Effector memory CD4-positive, alpha-beta T cell (primary cell): ENCODE measurements at places on chromosomes 12 and 14.

GRCh38 chr12:7642876-7643309 is 22.8 kb downstream of the APOBEC1 start:
- DNase-seq: no peak

- DNase-seq: no peak
Measured at GRCh38 chr12:18595412-18595811, 142.4 kb downstream of the PLCZ1 start.

- DNase-seq: no peak
Measured at GRCh38 chr12:94829552-94829951, 173.9 kb downstream of the NDUFA12 start.

DNA sequence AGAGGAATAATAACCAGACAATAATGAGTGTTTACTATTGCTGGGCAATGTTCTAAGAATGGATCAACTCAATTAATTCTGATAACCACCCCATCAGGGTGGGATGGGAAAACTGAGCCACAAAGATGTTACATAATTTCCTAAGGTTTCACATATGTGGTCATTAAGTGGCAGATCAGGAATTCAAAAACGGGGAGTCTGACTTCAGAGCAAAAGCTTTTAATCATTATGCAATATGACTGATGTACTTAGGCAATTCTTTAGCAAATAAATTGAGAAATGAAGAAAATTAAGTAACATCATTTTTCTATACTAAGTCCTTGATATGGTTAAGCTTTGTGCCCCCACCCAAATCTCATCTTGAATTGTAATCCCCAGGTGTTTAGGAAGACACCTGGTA is 53.4 kb downstream of the PLCZ1 start:
- DNase-seq: no peak

GRCh38 chr14:36856095-36856878 is 194.6 kb downstream of the PAX9 start:
- DNase-seq: no peak

DNA sequence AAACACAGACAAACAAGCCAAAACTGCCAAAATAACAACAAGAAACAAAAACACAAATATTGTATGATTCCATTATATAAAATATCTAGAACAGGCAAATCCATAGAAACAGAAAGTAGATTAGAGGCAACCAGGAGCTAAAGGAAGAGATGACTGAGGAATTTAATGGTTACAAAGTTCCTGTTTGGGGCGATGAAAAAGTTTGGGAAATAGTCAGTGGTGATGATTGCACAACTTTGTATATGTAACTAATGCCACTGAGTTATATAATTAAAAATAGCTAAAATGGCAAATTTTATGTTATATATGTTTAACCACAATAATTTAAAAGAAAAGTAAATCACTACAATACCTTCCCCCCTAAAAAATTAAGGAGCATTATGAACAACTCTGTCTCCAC is 24.5 kb downstream of the GNPTAB start:
- DNase-seq: no peak

DNA sequence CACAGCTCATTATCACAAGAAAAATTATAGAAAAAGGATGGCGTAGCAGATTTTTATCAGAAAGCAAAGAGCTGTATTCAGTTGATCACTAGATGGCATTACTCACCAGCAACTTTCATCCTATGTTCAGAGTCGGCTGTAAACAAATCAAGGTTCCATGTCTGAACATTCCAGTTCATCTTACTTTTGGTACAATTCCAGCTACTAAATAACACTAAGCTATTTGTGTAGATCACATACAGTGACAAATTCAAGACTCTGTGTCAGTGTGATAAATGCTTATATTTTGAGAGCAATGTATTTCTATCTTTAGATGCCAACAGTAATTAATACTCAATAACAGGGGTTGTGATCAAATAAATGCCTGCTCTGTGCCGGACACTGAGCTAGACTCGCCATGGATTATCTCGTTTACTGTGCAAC is 30.1 kb downstream of the NRDE2 start:
- no peak for DNase-seq

- no peak for DNase-seq
Measured at GRCh38 chr14:103456167-103456835, 66.3 kb downstream of the CKB start.

GRCh38 chr12:75366629-75367028 is 24.3 kb upstream of the GLIPR1L2 start:
- DNase-seq: no peak

GRCh38 chr12:120438495-120439198 is 734 bp downstream of the COX6A1 start:
- no peak for DNase-seq

GRCh38 chr12:126726481-126727217 is 1540.3 kb upstream of the TMEM132C start:
- DNase-seq: no peak

DNA sequence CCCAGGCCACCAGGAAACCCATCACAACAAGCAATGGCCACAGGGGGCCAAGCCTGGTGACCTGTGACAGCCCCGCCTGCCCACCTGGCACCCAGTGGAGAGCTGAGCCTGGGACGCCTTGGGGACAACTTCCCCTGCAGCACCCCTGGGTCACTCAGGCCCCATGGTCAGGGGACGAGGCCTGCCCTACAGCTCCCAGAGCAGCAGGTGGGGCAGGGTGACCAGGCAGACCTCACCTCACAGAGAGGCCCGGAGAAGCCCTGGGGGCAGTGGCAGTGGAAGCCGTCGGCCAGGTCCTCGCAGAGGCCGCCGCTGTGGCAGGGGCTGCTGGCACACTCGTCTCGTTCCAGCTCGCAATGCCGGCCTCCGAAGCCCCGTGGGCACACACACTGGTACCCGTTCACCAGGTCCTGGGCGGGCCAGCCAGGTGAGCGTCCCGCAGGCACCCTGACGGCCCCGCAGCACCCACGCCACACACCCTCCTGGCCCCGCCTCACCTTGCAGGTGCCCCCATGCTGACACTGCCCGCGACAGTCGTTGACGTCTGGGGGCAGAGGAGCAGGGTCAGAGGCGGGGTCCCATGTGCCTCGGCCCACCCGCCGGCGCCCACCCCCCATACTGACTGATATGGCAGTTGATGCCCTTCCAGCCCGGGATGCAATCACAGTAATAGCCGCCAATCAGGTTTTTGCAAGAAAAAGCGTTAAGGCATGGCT is 18.1 kb downstream of the JAG2 start:
- DNase-seq: no peak

- no peak for DNase-seq
Measured at GRCh38 chr12:131921866-131922769, 7.0 kb upstream of the PUS1 start.

- no peak for DNase-seq
Measured at GRCh38 chr14:99229654-99230207, 42.3 kb downstream of the BCL11B start.
